ENCODE measurements at places on chromosomes 1 and 21.

- no peak for DNase-seq
Measured at GRCh38 chr1:199811163-199811562, 216.3 kb upstream of the NR5A2 start.

- DNase-seq = no peak
Measured at GRCh38 chr1:19384113-19384512, 72.0 kb downstream of the SLC66A1 start.

DNA sequence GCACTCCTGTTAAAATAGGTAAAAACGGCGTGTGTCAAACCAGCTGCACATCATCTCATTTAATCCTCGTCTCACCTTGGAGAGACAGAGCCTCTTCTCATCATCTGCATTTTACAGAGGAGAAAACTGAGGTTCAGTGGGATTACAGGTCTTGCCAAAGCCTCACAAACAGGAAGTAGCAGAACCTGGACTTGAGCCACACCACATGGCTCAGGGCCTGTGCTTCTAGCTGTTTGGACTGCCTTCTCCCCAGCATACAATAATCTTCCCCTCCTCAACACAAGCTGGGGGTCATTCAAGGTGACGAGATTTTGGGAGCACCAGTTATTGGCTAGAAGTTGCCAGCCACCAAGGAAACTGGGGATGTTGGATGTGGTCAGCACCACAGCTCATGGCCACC, 167.9 kb upstream of the ZC3H12A start:
- DNase-seq = no peak

DNA sequence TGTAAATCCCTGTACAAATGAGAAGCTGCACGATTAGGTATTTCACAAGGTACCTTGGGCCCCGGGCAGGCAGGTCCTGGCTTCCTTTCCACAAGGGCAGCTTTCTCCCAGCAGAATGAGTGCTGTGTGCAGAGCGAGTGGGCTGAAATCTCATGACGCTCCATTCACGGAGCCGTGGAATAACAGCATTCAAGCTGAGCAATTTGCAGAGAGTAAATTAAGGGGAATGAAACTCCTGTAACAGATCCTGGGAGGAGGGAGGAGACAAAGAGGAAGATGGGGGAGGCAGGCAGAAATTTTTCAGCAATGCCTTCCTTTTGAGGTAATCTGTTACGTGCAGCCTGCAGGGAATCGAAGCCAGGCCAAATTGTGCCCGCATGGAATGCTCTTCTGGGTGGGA, 239.9 kb downstream of the TNR start:
- no peak for DNase-seq

GRCh38 chr1:24317956-24318614, 1.1 kb upstream of the GRHL3 start:
- DNase-seq = no peak

GRCh38 chr21:37868446-37869295, 47.6 kb downstream of the KCNJ6 start:
- no peak for DNase-seq

GRCh38 chr1:224543453-224543852, 72.7 kb upstream of the CNIH3 start:
- DNase-seq = no peak

DNA sequence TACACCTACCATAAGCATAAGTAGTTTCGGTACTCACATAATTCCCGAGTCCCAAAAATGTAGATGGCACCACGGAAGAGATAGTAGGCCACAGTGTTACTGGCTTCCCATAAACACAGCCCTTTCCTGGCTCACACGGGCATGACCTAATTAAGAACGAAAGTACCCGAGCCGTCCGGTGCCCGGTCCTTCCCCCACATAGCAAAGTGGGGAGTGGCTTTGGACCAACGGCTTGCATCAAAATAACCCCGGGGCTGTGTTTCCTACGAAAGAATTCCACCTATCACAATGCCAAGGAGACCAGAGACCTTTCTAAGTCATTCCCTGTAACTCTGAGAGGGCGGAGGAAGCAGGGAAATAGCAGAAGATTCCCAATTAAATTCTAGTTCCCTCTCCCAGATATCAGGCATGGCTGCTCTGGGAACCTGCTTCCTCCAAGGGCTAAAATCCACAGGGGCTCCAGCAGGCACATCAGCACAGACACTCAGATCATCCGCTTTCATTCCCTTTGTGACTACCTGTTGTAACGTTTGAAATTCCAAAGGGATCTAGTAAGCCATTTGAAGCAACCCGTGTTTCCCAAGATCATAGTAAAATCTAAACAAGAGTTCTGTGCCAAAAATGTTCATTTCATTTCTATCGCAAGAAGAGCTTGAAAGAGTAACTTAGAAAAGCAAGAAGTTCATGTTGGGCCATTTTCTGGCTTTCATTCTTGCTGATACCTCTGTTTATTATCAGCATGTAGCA, at the start of gene TMPRSS3:
TMPRSS3 (minus strand) TSS at position 148 of the 747 bp plus-strand sequence. CDS start 635 bp downstream, outside the sequence.
- DNase-seq = no peak

- no peak for DNase-seq
Measured at GRCh38 chr1:75276385-75276784, 142.2 kb downstream of the LHX8 start.

DNA sequence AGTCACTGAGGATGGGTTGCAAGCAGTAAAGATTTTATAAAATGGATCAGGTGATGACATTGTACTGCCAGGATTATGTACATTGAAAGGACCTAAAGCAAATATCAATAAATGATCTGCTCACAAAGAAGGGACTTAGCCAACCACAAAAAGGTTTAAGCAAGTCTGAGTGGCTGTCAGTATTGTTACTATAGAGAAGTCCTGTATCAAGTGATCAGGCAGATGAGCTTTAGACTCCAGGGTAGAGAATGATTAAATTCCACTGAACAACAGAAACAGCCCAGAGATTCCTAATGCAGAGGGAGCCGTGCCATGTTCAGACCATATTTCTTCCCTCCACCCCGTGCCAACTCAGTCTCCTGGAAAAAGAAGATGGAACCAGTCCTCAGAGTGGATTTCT, 138.9 kb downstream of the SETD4 start:
- DNase-seq = no peak

- no peak for DNase-seq
Measured at GRCh38 chr1:231165371-231165770, 3.5 kb downstream of the TRIM67 start.

DNA sequence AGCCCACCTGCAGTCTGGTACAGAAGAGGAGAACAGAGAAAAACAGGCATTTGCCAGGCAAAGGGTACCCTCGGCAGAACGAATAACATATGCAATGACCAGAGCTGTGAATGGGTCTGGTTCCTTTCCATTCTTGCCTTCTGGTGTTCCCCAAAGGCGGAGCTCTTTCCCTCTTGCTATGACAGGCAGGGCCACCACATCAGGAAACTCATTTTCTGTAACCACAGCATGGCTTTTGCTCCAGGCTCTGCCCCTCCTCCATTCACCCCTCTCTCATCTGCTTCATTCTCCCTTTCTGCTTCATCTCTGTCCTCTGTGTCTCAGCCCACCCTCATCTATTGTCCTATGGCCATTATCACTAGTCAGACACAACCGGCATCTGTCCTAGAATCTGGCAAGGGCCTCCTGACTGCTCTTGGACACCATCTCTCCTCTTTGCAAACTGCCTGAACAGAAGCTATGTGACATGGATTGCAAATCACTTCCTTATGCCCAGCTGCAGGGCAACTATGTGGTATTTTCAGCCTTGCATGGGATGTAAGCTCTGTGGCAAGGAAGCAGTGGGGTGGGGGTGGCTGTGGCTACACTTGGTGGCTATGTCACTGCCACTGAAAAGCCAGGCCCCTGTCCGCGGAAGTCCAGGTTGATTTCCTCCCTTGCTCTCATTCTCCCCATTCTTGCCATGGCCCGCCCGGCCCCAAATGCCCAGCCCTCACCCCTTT, 78.8 kb upstream of the ABCD3 start:
- no peak for DNase-seq
